ENCODE measurements at places on chromosomes 6 and 20. TPM values are rescaled to one million over a fixed set of nuclear protein-coding genes. Genes with fewer than 3 reads are reported as not detected.

SPTLC3 gene
- 6.8 TPM for total RNA-seq

APOBEC2 gene
- total RNA-seq, result 42.1 TPM

GRCh38 chr6:137341681-137342195, 122.6 kb upstream of the IFNGR1 start:
- peak; percentile 29 for DNase-seq

DNA sequence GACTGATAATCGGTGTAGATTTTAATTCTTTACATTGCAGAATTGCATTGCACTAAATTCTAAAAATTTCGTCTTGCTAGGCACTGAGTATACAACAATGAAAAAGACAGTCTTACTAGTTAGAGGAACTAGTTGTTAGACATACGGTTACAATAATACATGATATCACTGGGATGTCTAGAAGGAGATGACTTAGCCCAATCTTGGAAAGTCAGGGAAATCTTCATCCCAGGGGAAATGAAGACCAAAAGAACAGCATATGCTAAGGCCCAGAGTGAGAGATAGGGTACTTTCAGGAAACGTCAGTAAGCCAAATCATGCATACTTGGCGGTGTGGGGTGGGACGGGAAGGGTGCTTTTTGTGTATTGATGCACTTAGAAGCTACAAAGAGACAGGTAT, 901 bp downstream of the CEP57L1 start:
- DNase-seq, result no peak
